ENCODE measurements at places on chromosomes 11 and 22.

DNA sequence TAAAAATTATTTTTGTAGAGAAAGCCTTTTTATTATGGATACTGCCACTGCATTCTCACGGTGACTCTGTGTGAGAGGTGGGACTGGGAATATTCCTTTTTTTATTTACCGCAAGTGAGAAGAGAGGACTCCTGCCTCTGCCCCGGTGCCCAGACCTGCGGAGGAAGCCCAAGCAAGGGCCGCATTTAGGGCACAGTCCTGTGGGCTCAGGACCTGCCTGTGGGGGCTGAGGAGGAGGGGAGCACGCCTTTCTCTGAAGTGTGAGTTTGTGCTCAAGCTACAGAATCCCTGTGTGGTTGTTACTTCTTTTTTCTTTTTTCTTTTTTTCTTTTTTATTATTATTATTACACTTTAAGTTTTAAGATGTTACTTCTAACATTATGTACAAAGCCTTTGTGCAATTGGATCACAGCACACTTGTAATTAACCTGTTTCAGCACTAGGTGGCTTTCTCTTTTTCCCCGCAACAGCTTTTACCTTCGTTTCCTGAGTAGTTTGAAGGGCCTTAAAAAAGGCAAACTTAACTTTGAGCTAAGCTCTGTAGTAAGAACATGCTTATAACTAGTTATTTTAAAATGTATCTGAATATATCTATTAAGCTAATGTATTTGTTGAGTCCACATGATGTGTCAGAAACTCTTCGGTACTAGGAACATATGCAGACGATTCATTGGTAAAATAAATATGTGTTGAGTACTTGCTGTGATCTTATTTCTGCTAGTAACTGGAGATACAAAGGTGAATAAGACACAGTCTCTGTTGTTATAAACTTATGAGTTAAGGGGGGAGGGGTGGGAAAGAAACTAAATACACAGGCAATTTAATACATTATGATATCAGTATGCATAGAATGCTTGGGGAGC, 18.3 kb downstream of the AMOTL1 start:
- DNase-seq, result peak; percentile 74

GRCh38 chr11:69750108-69750850, 24.9 kb downstream of the FGF4 start:
- no peak for DNase-seq

DNA sequence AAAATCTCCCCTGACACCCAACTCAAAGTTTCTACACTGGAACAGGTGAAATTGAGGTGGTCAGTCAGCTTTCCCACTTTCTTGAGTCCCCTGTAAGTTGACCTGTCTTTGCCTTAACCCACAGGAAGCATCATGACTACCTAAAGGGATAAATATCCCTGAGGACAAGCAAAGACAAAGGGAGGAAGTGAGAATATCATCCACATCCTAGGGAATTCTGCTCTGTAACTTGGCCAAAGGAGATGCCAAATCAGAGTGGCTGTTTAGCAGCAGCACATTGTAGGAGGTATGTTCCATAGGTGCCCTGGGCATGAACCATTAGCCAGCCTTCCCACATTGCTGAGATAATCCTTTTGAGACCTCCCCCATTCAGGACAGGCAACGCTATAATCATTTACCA, 40.9 kb upstream of the MRPL17 start:
- DNase-seq, result peak; percentile 8

- DNase-seq, result peak; percentile 55
Observed at GRCh38 chr22:50206599-50206998, 5.8 kb downstream of the SELENOO start.

GRCh38 chr11:67484847-67485311, 2.1 kb downstream of the AIP start:
- DNase-seq, result no peak

DNA sequence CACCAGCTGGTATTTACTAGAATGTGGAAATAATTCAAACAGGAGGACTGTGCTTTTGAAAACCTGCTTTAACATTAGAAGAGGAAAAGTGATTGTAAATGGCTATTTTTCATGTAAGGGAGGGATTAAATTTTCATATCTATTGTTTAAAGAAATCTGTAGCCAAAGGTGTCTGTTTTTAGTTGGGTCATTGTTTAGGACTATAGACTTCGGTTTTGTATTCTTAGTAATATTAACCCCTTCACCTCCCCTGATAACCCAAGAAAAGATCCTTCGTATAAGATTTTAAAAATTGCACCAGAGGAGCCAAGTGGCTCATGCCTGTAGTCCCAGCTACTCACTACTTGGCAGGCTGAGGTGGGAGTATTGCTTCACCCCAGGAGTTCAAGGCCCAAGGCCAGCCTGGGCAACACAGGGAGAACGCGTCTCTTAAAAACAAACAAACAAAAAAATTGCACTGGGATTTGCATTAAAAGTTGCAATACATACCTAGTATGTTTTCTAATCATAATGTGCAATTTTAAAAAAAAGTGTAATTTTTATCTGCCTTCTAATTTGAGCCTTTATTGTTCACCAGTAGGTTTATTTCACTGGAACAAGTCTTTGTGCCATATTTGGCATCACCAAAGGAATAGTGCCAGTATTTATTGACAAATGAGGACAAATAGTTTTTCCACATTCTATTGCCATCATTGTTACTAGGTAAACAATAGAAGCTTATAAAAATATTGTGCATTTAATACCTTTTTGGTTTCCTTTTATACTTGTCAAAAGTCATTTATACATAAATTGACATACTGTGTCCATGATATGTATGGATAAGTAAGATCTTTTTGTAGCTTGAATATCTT, 34.3 kb downstream of the MTMR3 start:
- DNase-seq, result peak; percentile 60

DNA sequence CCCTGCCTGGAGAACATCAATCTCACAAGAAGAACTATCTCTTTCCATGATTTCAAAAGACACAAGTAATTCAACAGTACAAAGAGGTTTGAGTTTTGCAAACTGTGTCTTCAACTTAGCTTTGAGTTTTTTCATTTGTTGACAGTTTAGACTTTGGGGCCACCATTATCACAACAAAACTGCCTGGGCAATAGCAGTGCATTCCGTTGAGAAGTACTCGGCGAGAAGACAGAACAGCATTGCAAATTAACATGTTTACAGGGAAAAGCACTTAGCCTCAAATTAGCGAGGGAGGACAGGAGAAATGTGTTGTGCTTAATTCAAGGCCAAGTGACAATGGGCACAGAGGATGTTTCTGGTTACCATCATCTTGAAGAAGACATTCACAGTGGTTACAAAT, 133.2 kb upstream of the MPPED2 start:
- no peak for DNase-seq

- DNase-seq, result no peak
Observed at GRCh38 chr11:105705786-105706530, 96.1 kb downstream of the GRIA4 start.

DNA sequence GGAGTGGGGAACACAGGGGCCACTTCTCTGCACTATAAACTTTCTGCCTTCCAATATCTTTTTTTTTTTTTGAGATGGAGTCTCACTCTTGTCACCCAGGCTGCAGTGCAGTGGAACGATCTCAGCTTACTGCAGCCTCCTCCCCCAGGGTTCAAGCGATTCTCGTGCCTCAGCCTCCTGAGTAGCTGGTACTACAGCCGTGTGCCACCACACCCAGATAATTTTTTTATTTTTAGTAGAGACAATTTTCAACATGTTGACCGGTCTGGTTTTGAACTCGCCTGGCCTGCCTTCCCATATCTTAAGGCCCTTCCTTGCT, 1.7 kb downstream of the SLC3A2 start:
- no peak for DNase-seq

DNA sequence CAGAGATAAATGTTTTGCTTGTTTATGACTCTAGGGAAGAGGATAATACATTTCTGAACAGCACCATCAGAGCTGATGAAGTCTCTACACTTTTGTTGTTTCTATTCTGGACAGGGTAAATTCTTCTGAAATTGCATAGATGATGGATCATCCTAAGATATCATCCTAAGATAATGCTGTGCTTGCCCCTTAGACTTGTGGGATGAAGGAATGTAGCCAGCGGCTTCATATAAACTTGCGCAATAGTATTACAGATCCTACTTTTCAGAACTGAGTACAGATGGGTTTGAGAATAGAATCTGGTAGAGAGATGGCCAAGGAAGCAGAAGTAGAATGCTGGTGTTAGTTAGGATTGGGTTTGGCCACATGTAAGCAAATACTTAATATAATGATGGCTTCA, 61.0 kb downstream of the NCAM1 start:
- DNase-seq, result peak; percentile 5

DNA sequence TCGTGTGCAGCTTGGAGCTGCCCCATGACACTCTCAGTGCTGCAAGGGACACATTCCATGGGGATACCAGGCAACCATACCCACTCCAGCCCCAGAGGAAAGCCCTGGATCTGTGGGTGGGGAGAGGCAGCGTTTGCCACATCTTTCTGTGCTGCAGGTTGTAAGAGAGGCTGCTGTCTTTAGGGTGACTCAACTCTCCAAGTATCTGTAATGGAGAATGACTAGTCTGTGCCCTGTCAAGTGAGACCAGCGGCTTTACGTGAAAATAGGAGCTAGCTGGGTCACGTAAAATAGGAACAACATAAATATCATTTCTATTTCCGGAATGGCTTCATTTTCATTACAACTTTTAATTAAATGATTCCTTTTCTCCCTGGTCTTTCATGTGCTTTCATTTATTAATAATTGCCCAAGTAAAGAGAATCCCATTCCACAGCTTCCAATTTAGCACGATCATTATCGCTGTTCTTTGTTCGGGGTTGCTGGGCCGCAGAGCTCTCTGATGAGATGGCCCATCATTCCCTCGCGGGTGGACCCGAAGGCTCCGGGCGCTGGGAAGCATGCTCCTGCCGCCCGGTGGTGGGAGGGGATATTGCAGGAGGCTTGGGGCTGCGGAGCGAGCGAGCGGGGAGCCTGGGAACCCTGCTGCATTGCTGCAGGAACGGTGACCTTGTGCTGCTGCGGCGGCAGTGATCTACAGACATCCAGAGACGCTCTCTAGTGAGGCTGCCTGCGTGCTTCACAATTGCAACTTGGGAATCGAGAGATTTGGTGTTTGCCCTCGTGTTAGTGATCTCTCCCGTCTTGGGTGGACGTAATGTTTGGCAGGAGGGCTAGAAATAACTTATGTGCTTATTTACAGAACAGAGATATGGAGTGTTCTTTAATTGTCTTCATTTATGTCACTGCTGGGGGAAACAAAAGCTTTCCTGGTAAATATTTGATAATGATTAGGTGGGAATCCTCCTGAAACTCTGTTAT, 10.6 kb downstream of the SLC6A5 start:
- peak; percentile 70 for DNase-seq

GRCh38 chr11:121199516-121199915, 93.1 kb upstream of the SC5D start:
- DNase-seq, result no peak

DNA sequence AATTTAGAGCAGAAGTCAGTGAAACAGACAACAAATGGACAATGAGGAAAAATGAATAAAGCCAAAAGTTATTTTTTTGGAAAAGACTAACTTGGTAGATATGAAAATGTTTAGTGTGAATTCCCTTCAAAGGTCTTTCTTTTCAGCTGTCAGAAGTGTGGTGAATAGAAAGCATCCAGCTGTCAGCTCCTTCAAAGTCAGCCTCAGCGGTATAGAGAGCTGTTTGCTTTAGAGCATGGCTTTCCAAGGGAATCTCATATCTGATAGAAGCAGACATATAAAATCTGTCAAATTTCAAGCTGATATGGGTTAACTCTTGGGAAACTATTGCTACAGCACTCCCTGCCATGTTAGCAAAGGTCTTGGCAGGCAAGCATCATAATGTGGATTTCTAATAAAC, 309.3 kb downstream of the CASP12 start:
- peak; percentile 32 for DNase-seq

DNA sequence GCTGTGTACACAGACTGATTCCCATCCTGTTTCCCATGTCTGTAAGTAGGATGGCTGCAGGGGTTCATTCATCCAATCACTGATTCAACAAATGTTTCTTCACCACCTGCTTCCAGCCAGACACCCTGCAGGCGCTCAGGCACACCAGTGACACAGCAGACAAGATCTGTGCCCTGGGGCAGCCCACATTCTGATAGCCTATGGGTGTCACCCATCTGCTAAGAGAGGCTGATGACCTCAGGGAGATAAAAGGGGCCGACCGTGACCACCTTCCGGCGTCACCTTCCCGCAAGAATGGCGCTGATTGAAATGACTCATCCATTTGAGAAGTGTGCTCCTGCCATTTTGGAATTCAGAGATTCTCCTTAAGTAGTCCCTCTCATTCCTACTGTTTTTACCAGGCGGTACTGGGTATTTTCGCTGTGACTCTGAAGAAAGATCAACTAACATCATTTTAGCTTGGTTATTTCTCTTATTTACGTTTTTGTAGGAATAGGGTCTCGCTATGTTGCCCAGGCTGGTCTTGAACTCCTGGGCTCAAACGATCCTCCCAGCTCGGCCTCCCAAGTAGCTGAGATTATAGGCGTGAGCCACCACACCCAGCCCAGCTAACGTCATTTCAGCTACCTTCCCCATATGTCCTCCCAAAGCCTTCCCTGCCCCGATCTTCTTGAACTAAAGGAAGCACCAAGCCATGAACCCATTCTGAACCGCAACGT, 73.2 kb upstream of the BID start:
- DNase-seq, result no peak

- DNase-seq, result no peak
Observed at GRCh38 chr11:12291313-12291712, 86.1 kb upstream of the PARVA start.

DNA sequence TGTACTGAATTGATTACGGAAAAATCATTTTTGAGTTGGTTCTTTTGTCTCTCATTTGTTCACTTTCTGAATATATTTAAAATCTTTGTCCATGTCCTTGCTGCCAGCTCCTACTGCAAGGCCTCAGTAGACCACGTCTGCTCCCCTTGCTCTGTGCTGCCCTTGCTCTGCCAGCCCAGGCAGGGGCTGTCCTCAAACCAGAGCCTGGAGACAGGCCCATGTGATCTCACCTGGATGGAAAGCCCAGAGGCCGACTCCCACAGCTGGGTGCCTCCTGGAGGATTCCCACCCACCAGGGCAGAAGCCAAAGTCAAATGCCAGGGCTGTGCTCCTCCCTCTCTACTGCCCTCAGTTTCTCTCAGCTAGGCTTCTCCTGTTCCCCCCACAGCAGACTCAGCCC, 141.8 kb downstream of the NTM start:
- no peak for DNase-seq

DNA sequence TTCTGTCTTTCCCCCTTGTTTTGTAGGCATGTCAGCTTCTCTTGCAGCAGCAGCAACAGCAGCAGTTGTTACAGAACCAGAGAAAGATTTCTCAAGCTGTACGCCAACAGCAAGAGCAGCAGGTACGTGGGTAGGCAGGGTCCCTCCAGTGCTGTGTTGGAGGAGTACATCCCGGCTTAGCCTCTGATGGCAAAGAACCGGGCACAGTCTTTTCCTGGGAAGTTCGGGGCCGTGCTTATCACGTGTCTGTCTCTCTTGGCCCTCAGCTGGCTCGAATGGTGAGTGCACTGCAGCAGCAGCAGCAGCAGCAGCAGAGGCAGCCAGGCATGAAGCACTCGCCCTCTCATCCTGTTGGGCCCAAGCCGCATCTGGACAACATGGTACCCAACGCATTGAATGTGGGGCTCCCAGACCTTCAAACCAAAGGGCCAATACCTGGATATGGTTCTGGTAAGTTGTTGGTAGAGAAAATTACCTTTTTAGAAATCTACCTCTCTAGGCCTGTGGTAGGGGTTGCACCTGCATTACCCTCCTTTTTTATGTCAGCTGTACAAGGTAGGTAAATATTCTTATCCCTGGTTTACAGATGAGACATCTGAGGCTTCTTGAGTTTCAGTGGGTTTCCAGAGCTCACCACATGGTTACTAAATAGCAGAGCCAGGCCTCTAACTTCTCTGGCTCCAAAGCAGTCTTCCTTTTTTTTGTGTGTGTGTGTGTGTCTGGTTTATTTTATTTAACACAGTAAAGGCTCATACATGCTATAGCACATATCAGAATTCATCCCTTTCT, 45.2 kb upstream of the ADSL start:
- DNase-seq, result no peak
